ENCODE measurements at places on chromosomes 6 and 20.

- DNase-seq: no peak
These were observed 293.4 kb upstream of the SPTLC3 start for GRCh38 chr20:12715371-12715770.

DNA sequence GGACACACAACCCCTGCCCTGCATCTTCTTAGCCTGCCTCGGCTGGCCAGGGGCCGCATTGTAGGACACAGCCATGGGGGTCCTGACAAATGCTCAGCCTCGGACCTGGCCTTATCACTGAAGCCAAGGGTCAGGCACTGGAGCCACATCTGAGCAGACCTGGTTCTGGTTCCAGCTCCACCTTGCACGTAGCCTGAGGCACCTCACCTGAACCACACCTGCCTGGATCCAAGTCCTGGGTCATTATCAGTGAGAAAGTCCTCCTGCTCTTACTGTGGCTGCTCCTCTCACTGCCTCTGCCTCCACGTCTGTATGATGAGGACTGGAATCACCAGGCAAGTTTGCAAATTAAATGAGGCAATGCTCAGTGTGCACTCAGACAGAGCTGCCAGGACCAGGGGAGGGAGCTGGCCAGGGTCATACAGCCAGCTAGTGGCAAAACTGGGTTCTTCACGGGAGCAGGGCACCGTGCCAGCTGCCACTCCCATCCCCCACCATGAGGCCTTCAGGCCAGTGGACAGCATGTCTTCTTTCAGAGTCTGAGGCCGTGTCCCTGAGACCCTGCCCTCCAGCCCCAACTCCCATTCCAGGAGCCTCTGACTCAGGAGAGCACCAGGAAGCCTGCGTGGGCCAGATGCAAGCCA is 40.2 kb downstream of the MRPL14 start:
- DNase-seq: no peak

- DNase-seq: no peak
These were observed 2.7 kb downstream of the HIVEP1 start for GRCh38 chr6:12014873-12015149.

DNA sequence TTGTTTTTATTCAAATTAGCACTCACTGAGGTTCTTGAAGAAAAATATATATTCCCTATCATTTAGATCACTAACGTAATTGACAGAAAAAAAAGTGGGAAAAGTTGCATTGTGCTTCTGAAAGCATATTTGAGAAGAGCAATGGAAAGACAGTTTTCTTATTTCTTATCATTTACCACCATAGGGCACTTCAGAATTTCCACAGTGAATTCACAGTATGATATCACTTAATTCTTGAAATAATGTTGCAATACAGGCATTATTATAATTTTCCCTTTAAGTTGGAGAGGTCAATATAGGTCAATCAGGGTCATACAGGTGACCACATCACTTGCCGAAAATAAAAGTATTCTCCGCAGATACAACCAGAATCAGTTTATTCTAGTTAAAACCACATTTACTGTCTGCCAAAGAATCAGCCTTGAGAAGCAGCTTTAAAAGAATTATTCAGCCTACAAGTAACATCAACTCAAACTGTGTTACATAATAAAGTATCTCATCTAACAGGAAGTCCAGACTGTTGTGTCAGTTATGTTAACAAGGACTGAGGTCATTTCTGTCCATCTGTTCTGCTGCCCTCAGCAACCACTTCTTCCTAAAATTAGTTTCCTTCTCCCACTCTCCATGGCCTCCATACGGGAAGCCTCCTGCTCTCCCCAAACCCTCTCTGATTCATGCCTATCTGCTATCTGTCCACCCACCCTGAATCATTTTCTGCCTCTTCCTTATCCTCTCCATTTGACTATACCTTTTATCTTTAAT is 121.2 kb downstream of the SIM1 start:
- DNase-seq: no peak

DNA sequence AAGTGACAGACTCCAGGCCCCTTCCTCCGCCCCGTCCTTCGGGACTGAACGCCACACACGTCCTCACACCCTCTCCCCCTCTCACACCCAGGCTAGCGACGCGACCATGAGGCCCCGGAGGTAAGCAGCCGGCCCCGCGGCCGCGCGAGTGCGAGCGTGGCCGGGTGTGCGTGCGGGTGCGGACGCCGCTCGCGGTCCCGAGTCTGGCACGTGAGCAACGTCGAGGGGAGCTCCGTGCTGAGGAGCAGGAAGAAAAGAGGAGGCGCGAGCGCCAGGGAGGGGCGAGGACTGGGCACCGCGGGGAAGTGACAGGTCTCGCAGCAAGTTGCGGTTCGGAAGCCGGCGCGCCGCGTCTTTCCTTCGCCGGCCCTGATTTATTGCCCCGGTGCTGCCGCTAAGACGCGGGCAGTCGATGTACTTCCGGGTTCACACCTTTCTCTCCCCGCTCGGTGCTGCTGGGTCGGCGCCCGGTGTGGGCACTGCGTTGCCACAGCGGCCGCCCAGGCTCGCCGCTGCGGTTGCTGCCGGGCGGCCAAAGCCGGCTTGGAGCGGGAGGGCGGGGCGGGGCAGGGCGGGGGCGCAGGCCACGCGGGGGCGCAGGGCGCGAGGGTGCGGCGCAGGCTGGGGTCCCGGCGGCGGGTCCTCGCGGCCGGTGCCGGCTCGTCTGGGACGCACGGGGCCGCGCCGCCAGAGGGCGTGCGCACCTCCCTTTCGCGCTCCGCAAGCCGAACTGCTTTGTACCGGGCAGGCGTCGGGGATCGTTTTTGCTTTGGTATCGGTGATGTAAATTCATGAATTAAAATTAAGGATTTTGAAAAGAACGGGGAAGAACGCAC is 15.8 kb upstream of the LIN28B start:
- DNase-seq: peak; percentile 3

GRCh38 chr20:14984305-14984704 is 646.9 kb upstream of the FLRT3 start:
- DNase-seq: no peak

- no peak for DNase-seq
These were observed 608.3 kb upstream of the CITED2 start for GRCh38 chr6:139982652-139983295.

- no peak for DNase-seq
These were observed 91.0 kb downstream of the NCR2 start for GRCh38 chr6:41426438-41426851.

DNA sequence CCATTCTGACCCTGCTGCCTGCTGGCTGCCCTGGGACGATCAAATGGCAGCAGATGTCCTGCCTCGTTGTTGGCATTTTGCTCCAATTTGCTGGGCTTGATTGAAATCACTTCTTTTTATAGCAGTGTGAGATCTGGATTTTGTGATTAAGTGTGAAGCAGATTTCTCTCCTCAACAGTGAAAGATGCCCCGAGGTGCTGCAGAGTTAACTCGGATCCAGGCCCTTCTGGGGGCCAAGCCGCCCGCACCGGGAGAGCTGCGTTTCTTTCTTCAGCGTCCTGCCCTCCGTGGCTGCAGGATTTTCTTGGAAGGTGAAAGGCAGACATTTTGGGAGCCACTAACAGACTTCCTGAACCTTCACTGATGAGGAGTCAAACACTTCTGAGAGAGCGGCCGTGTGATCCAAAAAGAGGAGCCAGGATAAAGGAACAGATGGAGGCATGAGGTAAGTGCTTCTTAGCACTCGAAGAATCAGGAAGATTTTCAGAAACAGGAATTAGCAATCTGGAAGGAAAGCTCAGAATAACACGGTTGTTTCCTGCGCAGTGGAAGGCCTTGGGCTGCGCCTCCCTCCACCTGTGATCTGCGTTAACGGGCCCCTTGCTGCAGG is 139.5 kb upstream of the AFDN start:
- no peak for DNase-seq

Data from activated naive CD4-positive, alpha-beta T cell (primary cell).